ENCODE measurements at places on chromosomes 7 and 10.

DNA sequence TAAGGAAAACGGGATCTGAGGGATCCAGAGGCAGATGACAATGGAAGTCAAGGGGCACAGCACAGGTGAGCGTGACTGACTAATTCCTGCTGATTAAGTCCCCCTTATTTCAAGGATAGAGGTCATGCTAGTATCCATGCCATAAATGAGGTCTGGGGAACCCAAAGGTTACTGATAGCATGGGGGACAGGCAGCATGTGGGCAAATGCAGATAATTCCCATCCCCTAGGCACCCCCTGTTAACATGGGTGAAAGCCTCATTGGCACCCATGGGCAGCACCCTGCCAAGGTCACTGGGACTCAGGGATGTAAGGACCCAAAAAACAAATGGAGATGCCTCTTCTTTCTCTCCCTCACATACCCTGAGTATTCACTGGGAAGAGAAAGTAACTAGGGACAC is 139.7 kb downstream of the WDR11 start:
- no peak for DNase-seq

GRCh38 chr10:70592746-70593512 is 9.6 kb downstream of the PRF1 start:
- DNase-seq: no peak

DNA sequence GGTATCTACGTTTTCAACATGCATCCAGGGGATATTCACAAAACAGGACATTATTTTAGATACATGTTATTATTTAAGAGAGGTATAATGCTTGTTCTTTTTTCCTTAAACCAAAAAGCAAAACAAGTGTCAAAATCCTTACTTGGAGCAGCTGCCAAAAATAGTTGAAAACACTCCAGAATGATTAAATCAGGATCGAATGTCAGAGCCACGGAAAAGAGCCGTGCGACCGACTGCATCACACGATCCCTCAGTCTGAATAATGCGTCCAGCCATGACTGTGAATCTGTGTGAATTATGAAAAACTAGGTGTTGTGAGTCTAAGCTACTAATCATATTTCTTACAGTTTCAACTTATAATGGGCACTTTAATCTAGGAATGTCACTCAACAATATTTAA is 126.0 kb downstream of the PARD3 start:
- DNase-seq: no peak

- DNase-seq: no peak
These were observed 5.8 kb downstream of the DBNL start for GRCh38 chr7:44050121-44050914.

DNA sequence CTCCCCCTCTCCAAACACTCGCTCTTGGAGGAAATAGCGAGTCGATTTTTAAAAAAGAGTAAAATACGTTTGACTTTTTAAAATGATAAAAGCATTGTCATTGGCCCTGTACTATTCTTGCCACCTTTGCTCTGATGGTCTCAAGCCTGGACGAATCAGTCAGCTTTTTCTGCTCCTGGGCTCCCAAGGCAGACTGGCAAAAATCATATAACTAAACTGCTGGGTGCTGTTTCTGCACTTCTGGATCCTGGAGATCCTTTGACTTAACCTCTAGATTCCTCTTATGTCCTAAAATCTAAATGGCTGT is 1.8 kb downstream of the TPST1 start:
- no peak for DNase-seq

DNA sequence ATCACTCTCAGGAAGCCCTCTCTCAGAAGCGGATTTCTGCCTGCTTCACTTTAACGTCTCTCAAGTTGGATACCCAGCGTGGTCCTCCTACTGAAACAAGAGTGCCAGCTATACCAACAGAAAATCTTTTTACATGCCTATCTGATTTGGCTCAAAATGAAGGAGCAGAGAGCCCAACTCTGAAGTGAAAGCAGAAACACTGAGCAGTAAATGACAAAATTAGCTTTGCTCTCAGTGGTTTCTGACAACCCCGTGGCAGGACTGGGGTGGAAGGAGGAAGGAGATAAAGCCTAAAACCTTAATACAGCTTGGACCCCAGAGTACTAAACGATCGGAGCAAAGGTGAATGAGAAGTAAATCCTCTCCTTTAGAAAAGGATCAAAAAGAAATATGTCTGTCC is 25.1 kb upstream of the GPR37 start:
- no peak for DNase-seq

DNA sequence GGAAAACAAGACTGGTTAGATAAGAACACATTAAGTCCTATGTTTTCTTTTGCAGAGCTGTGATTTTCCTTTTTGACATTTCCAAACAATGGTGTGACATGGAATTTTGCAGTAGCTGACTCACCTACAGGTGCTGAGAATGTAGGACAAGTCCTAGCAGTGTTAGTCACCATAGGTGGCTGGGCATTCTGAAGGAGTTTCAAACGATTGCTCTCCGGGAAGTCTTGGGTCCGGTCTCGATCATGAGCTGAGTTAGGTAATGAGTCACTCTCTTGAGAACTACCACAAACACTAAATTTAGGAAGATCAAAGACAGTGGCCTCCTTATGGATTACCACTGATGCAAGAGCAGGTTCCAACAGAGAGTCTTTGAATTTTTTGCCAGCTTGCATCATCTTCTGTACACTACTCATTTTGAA is 3.6 kb downstream of the FIGNL1 start:
- DNase-seq: no peak

GRCh38 chr7:75640201-75640600 is 98.5 kb downstream of the HIP1 start:
- DNase-seq: no peak

DNA sequence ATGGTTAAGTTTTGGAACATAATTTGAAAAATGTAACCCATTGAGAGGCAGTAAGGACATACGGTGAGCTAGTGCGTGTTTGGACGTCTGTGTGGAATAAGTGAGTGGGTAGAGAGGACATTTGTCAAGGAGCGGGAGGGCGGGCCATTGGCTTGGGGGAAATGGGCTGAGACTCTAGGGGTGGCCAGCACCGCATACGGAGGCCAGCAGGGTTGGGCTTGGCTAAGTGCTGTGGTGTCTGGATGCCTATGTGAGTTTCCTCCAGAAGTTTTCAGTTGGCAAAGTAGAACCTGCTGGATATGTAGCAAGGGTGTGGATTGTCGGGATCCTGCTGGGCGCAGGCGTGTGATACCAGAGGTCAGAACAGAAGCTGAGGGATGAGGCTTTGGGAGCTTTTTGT is 103.0 kb downstream of the TCF7L2 start:
- no peak for DNase-seq
